Psoas muscle (tissue), 8 donors: ENCODE measurements at places on chromosomes 5 and 9. TPM values are rescaled to one million over a fixed set of nuclear protein-coding genes. Genes with fewer than 3 reads are reported as not detected.
A peak's percentile ranks its signal among the peaks of the same experiment; 100 is the strongest.

GMCL2 gene
- polyA plus RNA-seq, result not detected

DNA sequence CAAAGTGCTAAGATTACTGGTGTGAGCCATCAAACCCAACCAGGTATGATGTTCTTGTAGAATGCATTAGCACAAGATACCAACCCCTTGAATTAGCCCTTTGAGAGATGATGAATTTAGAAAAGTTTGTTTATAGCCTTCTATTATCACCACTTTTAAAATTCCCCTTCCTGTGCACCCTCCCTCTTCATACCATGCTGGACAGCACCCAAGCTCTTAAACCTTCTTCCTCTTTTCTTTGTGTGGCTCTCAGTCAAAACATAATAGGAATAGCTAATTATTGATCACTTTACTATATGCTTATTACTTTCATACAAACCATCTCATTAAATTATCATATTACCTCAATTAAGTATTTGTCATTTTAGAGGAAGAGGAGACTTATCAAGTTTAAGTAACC, 87.6 kb upstream of the TMED7 start:
- no peak for DNase-seq

GRCh38 chr9:125141251-125141650, 2.1 kb downstream of the SCAI start:
- DNase-seq, result no peak

DNA sequence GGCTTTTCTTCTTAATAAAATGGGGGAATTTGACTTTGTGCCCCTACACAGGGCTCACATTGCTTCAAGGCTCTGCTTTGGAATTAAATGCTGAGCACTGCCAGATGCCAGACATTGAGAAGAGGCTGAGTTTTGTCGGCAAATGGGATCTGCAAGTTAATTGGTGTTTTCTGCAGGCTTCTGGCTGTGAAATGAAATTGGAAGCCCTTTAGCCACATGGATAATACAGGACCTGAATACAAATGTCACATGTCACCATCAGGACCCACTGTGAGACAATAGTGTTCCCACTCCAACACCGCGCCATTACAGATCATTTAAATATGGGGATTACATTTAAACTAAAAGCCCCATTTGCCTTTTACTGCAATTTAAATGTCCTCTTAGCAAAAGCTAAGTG, 164.4 kb downstream of the ZSWIM6 start:
- no peak for DNase-seq

- peak; percentile 71 for DNase-seq
These were observed 71.8 kb upstream of the MAMDC2 start for GRCh38 chr9:69971643-69972449.

- DNase-seq, result peak; percentile 74
These were observed 20.4 kb downstream of the ERGIC1 start for GRCh38 chr5:172854451-172854871.

DNA sequence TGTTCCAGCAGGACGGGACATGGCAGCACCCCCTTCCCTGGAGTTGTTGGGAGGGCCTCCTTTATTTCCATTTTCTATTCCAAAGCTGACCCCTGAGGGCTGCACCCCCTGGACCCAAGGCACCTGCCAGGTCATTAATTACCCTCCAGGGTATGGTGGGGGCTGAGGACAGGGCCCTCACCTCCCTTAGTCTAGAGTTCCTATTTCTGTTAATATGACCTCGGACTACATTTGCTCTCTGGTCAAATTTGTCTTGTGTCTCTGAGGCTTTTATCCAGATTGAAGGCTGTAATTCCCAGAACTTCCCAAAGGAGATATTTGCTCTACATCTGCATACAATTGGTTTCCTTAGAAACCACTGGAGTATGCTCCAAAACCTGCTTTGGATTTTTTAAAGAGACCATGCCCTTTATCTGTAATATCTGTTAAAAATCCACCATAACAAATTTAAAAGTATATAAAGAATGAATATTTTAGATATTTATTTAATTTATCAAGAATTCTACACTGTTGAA, 16.8 kb downstream of the PHF2 start:
- DNase-seq, result no peak

- no peak for DNase-seq
These were observed 500.1 kb downstream of the ENC1 start for GRCh38 chr5:74140409-74140808.
